ENCODE measurements at places on chromosomes 13 and 19. TPM values are rescaled to one million over a fixed set of nuclear protein-coding genes. Genes with fewer than 3 reads are reported as not detected.

LRG1 gene
- 0.72 TPM for total RNA-seq

FRY gene
- total RNA-seq: 20.1 TPM

LAIR2 gene
- not detected for total RNA-seq

APOC4 gene
- total RNA-seq: not detected

IGSF23 gene
- not detected for total RNA-seq

AMH gene
- total RNA-seq: 25.3 TPM

SLC7A9 gene
- total RNA-seq: not detected

FBXO27 gene
- total RNA-seq: 16.6 TPM

ADGRE3 gene
- total RNA-seq: not detected

CEACAM20 gene
- total RNA-seq: not detected

CYP4F12 gene
- total RNA-seq: not detected

BTBD2 gene
- 112 TPM for total RNA-seq

LSM14A gene
- 192 TPM for total RNA-seq

SPRYD7 gene
- total RNA-seq: 2.4 TPM

FSD1 gene
- 34.2 TPM for total RNA-seq

SHISA7 gene
- total RNA-seq: not detected

RUBCNL gene
- 3.0 TPM for total RNA-seq

PPP1R12C gene
- 100 TPM for total RNA-seq
